NCI-H2029 treated with DMSO at 0.1 percent for 48 hours (cell line): ENCODE measurements at places on chromosomes 6 and 20.

DNA sequence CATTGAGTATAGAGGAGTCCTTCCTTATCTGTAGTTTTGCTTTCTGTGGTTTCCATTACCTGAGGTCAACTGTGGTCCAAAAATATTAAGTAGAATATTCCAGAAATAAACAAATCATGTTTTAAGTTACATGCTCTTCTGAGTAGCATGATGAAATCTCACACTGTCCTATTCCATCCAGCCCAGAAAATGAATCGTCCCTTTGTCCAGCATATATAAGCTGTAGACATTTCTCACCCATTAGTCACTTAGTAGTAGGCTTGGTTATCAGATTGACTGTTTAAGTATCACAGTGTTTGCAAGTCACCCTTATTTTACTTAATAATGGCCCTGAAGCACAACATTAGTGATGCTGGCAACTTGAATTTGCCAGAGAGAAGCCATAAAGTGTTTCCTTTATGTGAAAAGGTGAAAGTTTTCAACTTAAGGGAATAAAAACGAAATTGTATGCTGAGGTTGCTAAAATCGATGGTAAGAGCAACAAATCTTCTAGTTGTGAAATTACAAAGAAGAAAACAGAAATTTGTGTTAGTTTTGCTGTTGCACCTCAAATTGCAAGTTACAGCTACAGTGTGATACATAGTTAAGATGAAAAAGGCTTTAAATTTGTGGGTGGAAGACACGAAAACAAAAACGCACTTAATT is 198.6 kb upstream of the SIM1 start:
- DNase-seq: no peak

GRCh38 chr6:16352258-16352635 is 113.9 kb downstream of the GMPR start:
- DNase-seq: no peak

DNA sequence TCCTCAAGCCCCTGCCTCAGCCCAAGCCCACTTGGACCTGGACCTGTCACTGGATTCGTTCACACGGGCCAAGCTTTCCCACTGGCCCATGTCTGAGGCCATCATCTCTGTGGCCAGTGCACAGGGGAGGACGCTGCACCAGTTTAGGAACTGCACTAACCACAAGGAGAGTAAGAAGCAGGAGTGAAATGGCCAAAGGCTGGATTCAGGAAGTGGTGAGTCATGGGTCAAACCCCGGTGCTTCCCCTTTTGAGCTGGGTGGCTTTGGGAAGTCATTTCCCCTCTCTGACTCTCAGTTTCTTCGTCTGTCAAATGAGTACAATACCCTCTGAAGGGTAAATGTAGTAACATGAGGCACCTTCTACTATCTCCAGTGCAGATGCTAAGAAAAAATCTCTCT is 87.9 kb downstream of the CD40 start:
- DNase-seq: no peak

GRCh38 chr6:45872827-45873365 is 142.8 kb downstream of the CLIC5 start:
- DNase-seq: no peak

DNA sequence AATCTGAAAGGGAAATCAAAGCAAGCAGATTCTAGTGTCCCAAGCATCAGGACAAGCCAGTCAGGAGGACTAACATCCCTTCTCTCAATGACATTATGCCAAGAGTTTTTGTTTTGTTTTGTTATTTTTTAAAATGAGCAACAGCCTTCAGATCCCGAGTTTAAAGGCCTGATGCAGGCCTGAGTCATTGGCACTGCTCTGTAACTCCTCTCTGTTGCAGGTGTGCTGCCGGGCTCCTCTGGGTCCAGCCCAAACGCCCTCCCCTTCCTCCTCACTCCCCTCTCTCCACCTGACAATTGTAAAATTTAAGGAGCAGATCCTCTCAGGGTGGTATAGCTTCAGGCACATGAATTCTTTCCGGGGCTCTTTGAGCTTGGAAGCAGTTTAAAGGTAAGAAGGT is 502.0 kb downstream of the BMP2 start:
- no peak for DNase-seq

DNA sequence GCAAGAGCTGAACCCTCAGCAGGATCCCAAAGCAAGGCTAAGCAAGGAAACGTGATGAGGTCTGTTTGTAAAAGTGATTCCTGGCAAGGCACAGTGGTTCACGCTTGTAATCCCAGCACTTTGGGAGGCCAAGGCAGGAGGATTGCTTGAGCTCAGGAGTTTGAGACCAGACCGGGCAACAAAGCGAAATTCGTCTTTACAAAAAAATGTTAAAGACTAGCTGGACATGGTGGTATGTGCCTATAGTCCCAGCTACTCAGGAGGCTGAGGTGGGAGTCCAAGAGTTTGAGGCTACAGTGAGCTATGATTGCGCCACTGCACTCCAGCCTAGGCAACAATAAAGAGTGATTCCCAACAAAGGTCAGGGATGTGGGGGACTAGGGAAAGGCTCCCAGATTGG is 4.1 kb upstream of the XKR7 start:
- DNase-seq: no peak

DNA sequence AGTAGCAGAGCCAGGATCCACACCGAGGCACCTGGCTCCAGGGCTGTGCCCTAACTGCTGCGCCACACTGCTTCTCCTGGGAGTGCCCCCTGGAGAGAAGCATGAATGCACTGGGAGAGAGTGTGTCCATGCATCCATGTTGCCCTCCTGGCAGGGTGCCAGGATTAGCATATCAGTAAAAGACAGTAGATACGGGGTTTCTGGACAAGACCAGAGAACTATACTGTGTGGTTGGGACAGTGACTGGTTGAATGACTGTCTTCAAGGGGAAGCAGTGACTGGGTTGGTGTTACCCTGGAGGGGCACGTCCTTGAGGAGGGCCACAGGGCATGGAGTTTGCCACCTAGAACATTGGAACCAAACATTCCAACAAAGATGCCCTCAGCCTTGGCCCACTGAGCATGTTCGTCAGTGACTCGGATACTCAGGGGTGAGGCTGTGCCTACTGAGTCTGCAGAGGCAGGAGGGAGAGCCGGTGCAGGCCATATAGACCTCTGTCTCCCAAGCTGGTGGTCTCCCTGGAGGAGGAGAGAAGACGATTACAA is 288.8 kb downstream of the CDC5L start:
- DNase-seq: no peak

- DNase-seq: no peak
These were observed 39.3 kb upstream of the OSTM1 start for GRCh38 chr6:108113557-108114519.

DNA sequence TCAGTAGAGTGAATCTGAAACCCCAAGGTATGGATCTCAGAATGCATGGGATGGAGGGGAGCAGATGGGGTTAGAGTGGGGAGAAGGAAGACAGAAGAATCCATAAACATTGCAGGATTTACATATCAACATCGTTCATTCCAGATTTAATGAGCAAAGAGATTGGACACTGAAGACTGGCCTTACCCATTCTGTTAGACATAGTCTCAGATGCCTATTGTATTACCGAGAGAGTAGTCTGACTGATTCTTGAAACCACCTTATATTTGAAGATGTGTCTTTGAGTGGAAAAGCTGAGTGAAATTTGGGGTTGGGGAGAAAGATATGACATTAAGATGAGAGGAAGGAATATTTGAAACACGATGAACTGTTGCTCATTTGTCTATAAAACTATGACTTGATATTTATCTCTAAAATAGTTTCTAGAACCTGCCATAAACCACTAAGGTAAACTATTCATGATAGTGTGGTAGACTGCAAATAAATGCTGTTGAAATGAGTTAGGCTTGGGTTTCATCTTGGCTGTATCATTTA is 5.7 kb downstream of the HLA-DRA start:
- DNase-seq: no peak

DNA sequence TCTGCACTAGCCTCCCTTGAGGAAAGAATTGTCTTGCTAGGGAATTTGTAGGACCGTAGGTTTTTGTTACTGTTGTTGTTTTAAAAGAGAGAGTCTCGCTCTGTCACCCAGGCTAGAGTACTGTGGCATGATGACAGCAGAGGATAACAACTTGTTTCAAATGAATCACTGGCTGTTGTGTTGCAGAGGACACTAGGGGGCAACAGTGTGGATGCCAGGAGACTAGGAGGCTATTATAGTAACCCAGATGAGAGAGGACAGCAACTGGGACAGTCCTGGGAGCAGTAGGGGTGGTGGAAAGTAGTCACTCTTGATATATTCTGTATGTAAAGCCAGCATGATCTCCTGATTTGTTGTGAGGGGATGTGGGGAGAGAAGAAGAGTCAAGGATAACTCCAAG is 41.8 kb upstream of the LAMA4 start:
- DNase-seq: no peak

GRCh38 chr6:109059571-109060021 is 35.0 kb downstream of the SESN1 start:
- DNase-seq: no peak

DNA sequence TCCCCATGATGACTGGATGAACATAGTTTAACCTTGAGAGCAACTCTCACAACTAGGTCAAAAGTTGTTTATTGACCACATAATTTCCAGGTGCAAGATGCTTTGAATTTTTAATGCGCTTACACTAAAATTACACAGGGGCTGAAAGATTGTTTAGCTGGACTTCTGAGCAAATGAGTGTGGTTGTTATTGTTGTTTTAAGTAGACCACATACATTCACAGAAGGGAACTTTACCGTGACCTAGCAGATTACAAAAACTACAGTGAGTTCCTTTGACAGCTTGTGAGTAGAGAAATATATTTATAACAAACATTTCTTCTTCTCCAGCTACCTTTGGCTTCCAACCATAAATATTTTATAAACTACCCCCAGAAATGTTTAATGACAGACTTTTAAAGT is 178.9 kb downstream of the UST start:
- no peak for DNase-seq

- DNase-seq: no peak
These were observed 87.5 kb downstream of the CRYBG1 start for GRCh38 chr6:106448000-106448426.

DNA sequence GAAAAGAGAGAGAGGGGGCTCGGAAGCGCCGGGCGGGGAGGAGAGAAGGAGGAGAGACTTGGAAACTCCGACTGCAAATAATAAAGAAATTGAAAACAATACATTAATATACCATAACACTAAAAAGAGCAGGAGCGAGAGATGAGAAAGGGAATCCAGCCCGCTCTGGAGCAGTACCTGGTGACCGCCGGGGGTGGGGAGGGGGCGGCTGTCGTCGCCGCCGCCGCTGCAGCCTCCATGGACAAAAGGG is 338 bp downstream of the E2F3 start:
- peak; percentile 57 for DNase-seq

DNA sequence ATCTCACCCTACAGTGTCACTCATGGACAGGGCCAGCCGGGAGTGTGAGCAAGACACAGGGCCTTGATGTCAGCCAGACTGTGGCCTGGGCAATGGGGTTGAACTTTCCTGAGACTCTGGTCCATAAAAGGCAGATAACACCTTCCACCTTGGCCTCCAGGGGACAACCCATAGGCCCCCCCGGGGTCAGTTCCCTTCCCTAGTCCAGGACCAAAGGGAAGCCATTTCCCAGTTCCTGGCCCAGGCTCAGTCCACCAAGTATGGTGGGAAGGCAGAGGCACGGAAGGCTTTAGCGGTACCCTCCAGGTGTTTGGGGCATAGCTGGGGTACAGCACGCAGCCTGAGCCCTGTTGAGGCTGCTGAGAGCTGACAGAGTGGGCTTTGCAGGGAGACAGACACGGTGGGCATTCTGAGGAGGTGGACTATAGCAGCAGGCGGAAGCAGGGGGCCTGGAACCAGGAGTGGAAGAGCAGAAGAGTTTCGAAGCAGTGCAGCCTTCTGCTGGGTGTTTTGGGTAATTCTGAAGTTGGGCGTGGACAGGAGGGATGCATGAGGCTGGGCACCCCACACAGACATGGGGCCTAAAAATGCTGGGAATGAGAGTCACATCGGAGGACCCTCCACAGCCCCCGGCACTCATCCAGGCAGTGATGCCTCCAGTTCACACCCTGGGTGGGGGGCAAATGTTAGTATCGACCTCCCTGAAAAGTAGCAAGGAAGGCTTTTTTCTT is 43.9 kb upstream of the CD93 start:
- DNase-seq: no peak

DNA sequence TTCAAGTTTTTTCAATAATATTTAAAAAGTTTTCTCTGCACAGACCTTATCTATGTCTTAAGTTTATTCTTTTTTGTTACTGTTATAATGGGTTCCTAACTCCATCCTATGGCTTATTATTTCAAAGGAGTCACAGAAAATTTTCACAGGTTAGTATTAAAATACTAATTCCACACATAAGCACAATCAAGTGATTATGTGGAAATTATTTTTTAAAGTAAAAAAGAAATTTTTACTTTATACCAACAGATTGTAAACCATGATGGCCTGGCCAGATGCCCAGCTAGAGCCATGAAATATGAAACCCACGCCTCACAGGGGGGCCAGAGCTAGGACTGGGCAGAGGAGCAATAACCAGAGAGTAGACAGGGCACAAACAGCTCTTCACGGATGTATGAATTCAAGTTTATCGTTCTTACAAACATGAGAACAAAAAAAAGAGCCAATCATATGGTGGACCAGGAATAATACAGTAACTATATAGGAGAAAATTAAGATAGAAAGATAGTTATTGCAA is 34.0 kb downstream of the NUDT3 start:
- peak; percentile 61 for DNase-seq

- DNase-seq: no peak
These were observed 4.3 kb downstream of the PFDN4 start for GRCh38 chr20:54212226-54212625.

- DNase-seq: no peak
These were observed 32.8 kb downstream of the TBC1D7 start for GRCh38 chr6:13295576-13295975.

GRCh38 chr6:31114970-31115849 is 610 bp downstream of the PSORS1C1 start:
- no peak for DNase-seq

DNA sequence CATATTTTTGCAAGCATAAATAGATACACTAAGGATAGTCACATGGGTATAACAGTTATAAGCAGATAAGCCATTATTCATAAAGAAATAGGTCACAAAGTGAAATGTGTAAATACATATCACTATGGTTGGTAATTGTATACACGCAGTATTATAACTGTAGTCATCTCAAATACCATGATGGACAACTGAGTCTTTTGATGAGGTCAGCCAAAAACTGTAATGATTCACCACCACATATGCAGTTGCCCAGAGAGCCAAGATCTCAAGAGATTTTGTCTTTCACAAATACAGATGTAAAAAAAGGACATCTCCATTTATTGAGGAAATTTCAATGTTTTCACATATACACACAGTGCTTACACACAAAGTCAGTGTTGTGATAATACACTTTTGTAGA is 28.3 kb downstream of the ZNF292 start:
- DNase-seq: no peak

GRCh38 chr6:81901551-81901966 is 149.1 kb upstream of the TENT5A start:
- DNase-seq: no peak

DNA sequence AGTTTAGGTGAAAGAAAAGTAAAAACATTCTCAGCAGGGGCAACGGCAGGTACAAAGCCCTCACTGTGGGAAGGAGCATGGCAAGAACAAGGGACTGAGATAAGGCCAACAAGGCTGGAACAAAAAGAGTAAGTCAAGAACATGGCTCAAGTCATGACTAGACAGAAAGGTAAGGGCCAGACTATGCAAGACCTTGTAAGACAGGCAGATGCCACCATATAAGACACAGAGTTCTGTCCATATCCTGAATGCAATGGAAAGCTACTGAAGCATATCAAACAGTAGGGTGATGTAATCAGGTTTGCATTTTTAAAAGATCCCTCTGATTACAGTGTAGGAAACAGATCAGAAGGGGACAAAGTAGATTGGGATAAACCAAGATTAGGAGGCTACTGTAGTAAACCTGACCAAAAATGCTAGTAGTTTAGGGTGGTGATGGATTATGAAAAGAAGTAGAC is 5.5 kb downstream of the REV3L start:
- peak; percentile 19 for DNase-seq
